ENCODE measurements at places on chromosomes 2 and 18. TPM values are rescaled to one million over a fixed set of nuclear protein-coding genes. Genes with fewer than 3 reads are reported as not detected.

The POTEJ gene
- not detected for total RNA-seq

The ACADL gene
- total RNA-seq: 0.33 TPM

The ARHGAP15 gene
- total RNA-seq: not detected

The PNPT1 gene
- total RNA-seq: 22.2 TPM

The GPR148 gene
- not detected for total RNA-seq

The POTEC gene
- total RNA-seq: under 0.01 TPM

The NLRC4 gene
- 0.03 TPM for total RNA-seq

The PEX13 gene
- total RNA-seq: 31.5 TPM

The PDE1A gene
- total RNA-seq: 9.7 TPM

The PSMA8 gene
- not detected for total RNA-seq

The SLC19A3 gene
- total RNA-seq: 0.78 TPM

The NIFK gene
- total RNA-seq: 21.9 TPM

The UBR3 gene
- 40.0 TPM for total RNA-seq

The TAF1B gene
- 22.4 TPM for total RNA-seq

The IFIH1 gene
- total RNA-seq: 7.3 TPM

The ANKRD62 gene
- not detected for total RNA-seq

The SLC9A2 gene
- total RNA-seq: not detected

The PRKAG3 gene
- 0.52 TPM for total RNA-seq

The GALNT5 gene
- 146 TPM for total RNA-seq

The POTEI gene
- total RNA-seq: not detected

The MLPH gene
- 14.2 TPM for total RNA-seq

The UGT1A4 gene
- total RNA-seq: not detected

The CNDP1 gene
- not detected for total RNA-seq

The SP100 gene
- 111 TPM for total RNA-seq

The C1QL2 gene
- total RNA-seq: not detected

The DSC3 gene
- 0.46 TPM for total RNA-seq

The RGPD3 gene
- total RNA-seq: 0.20 TPM

The GAREM1 gene
- 3.5 TPM for total RNA-seq

The REG3A gene
- not detected for total RNA-seq

The ADNP2 gene
- 15.1 TPM for total RNA-seq

The TWIST2 gene
- 20.7 TPM for total RNA-seq

The GPR17 gene
- total RNA-seq: not detected

The CCDC68 gene
- 15.1 TPM for total RNA-seq

The SULT1C4 gene
- total RNA-seq: 0.17 TPM

The DSG3 gene
- under 0.01 TPM for total RNA-seq

The VWA3B gene
- not detected for total RNA-seq

The OTOS gene
- total RNA-seq: not detected

The FBLN7 gene
- 17.7 TPM for total RNA-seq

The MAP3K19 gene
- total RNA-seq: not detected
